ENCODE measurements at places on chromosomes 13 and 19. TPM values are rescaled to one million over a fixed set of nuclear protein-coding genes. Genes with fewer than 3 reads are reported as not detected.

KCNRG gene
- 4.3 TPM for total RNA-seq

GNA15 gene
- total RNA-seq, result 6.1 TPM

ZNF850 gene
- 4.2 TPM for total RNA-seq

CD22 gene
- 7.4 TPM for total RNA-seq

KCNK6 gene
- total RNA-seq, result 2.8 TPM

CGB1 gene
- total RNA-seq, result not detected

GRCh38 chr19:55753401-55753800 lies 5.5 kb upstream of the RFPL4A start:
- DNase-seq, result no peak

- peak; percentile 7 for DNase-seq
These were observed 3.3 kb downstream of the OR10H1 start for GRCh38 chr19:15812060-15812722.

DNA sequence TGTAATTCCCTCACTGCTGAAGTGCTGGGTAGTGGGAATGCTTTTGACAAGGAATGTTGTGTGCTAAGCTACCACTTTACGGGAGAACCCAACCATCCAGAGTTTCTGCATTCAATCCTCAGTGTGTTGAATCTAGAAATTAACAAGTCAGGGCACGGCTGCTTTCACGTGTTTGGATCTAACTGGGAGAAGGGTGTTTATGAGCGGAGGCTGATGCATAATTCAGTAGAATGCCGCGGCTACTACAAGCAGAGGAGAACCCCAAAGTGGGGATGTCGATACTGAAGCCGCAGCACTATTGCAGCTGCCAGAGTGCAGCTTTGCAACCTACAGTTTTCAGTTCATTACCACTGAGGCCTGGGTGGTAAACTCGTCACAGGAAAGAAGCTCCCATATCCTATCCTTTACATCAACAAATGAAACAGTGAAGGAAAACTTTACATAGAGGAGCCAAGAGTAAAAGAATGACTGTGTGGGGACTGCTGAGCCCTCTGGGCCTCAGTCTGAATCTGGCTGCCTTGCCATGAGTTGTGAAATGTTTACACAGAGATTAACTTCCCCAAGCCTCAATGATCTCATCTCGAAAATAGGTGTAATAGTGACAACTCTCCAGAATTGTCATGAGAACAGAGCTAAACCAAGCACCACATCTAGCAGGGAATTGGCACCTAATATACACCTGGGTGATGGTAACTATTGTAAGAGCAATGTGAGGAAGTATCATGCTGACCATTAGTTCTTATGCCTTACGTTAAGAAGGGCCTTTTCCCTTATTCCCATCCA lies 531.7 kb downstream of the MYO16 start:
- DNase-seq, result no peak

DNA sequence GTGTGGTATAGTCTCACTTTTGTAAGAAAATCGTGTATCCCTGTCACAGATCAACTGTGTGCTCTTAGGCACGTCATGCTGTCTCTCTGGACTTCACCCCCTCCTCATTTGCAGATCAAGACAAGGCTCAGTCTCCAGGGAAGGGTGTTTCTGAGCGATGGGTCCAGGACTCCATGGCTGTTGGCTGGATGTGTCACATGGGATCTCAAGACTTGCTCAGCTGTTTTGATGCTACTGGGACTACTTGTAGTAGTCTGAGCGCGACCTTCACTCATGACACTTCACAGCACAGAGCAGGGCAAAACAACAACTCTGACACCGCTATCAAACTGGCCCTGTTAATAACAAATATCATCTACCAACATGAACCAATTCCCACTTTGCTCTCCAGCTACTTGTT lies 36.2 kb downstream of the SMAD9 start:
- DNase-seq, result no peak

- DNase-seq, result no peak
These were observed 54.6 kb downstream of the ATP11A start for GRCh38 chr13:112744168-112745021.

- DNase-seq, result no peak
These were observed 55.1 kb downstream of the GPR180 start for GRCh38 chr13:94656766-94657165.

- no peak for DNase-seq
These were observed 122.9 kb upstream of the SPRY2 start for GRCh38 chr13:80463673-80464352.

GRCh38 chr19:2976609-2977000 lies 759 bp upstream of the TLE6 start:
- DNase-seq, result no peak

- DNase-seq, result no peak
These were observed 510.1 kb upstream of the NBEA start for GRCh38 chr13:34431827-34432581.

- DNase-seq, result peak; percentile 87
These were observed 646.2 kb upstream of the ATXN8OS start for GRCh38 chr13:69461397-69461796.

- DNase-seq, result no peak
These were observed 753 bp upstream of the WIZ start for GRCh38 chr19:15450528-15450890.

DNA sequence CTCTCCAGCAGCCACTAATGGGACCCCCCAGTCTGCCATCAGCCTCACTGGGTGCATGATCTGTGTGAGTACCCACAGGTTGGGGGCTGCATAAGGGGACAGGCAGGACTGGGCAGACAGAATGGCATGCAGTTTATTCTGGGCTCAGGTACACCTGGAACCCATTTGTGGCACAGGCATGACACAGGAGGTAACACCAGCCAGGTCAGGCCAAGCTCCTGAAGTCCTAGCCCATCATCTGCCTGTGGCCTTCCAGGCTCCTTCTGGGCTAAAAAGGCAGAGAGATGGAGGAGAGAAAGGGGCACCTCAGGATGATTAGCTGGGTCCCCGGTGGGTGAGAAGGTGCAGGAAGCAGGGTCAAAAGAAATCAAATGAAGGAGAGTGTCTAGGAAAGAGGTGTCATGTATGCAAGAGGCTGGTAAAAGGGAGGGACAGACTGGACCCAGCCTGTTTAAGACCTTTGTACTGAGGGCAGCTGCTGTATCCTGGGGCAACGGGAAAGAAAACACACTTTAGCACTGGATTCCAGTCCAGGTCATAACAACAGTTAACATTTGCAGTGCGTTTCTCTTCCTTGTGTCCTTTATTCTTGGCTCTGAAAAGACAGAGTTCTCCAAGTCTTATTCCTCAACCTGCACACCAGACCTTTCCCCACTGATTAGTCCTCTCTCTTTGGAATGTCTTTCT lies 20.2 kb upstream of the DGKH start:
- DNase-seq, result no peak

DNA sequence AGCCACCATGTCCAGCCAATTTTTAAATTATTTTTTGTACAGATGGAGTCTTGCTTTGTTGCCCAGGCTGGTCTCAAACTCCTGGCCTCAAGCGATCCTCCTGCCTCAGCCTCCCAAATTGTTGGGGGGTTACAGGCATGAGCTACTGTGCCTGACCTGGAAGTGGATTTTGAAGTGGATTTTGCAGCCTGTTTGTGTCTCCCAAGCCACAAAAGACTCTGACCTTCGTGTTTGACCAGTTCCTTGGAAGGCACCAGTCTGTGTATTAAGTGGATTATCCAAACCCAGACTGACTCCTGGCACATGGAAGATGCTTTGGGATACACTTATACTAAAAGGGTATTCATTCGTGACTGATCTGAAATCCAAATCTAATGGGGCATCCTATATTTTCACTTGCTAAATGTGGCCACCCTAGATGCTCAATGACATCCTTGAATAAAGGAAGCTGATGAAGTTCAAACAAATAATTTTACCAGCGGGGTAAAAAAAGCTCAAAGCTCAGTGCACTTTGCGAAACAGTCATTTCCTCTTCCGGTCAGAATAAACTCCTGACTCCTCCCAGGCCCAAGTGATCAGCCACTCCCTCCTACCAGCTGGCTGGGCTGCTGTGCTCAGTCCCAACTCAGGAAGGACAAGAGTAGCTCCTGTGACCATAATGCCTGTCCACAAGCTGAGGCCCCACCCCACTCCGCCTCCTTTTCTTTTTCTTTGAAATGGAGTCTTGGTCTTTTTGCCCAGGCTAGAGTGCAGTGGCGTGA lies 32.6 kb upstream of the GATAD2A start:
- peak; percentile 31 for DNase-seq

DNA sequence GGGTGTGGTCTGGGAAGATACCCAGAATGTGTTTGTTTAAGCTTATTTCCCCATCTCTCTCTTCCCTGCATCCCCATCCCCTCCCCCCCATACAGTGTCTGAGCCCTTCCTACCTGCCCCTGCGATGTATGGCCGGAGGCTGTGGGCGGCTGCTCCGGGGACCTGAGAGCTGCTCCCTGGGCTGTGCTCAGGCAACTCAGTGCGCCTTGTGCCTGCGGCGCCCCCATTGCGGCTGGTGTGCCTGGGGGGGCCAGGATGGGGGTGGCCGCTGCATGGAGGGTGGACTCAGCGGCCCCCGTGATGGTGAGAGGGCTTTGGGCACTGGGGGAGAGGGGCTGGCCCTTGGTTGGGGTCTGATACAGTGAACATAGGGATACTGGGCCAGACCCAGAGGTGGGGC lies 21.7 kb downstream of the CNFN start:
- no peak for DNase-seq

DNA sequence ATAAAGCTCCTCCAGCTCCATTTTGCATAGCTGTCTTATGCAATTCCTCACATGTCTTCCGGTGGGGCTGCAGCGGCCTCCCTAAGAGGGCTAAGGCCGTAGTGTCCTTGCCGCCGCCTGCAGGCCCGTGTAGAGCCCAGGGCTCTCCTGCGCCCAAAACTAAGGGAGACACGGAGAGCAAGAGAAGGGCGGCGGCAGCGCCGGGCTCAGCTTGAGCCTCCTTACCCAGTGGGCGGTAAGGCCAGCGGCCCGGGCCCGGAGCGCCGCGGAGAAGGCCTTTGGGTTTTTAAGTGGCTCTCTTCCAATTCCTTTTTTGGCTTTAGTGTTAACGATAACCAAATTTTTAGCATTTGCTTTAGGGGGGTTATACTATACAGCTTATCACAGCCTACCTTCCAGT lies 30.1 kb downstream of the ZNF677 start:
- no peak for DNase-seq

Data from tongue (tissue), 3 donors.